ENCODE measurements at places on chromosomes 11 and 22. TPM values are rescaled to one million over a fixed set of nuclear protein-coding genes. Genes with fewer than 3 reads are reported as not detected.

DNA sequence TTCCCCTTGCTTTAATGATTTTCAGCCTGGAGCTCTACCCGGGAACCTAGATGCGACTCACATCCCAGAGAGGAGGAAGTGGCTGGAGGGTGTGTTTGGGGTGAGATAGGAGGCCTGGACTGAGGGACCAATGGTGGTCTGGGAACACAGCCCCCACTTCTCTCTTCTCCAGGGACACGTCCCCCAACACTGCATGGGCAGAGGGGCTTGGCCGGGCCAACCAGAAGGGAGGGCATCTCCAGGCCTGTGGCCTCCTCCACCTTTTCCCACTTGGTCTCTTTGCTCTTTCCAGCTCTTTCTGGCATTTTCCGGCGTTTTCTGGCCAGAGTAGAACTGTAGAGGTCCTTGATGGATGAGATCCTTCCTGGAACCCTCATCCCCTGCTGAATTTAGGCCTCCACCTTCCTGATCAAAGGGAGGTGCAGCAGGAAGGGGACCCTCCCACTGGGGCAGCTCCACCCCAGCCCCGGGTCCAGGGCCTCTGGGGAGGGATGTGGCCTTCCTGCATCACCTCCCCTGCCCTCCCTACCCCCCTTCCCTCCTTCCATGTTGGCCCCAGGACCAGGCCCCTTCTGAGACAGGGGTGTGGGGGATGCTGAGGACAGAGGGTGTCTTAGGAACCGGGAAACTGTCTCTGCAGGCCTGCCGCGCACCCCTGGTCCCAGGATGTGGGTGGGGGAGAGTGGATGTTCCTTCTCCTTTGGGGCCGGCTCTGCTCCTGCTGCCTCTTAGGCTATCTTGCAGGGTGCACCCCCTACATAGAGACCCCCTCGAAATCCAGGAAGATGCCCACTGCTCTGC is 24.4 kb downstream of the MRGPRG start:
- no peaks in the 10 kb centered on the region for H3K27me3 ChIP-seq
- no peaks in the 10 kb centered on the region for H3K36me3 ChIP-seq
- DNase-seq = no peak
- no peaks in the 10 kb centered on the region for H3K4me1 ChIP-seq

GRCh38 chr11:45395947-45396346 is 109.8 kb upstream of the SYT13 start:
- H3K27me3 ChIP-seq = peaks cover 1% of the 10 kb centered on the region
- no peak overlapping the region for H3K4me3 ChIP-seq
- no peak overlapping the region for H3K27ac ChIP-seq
- H3K4me1 ChIP-seq = no peaks in the 10 kb centered on the region
- no peaks in the 10 kb centered on the region for H3K36me3 ChIP-seq

- no peak overlapping the region for H3K4me3 ChIP-seq
- DNase-seq = no peak
- no peaks in the 10 kb centered on the region for H3K36me3 ChIP-seq
- peaks cover 2% of the 10 kb centered on the region for H3K4me1 ChIP-seq
- H3K27me3 ChIP-seq = peaks cover 33% of the 10 kb centered on the region
- no peak overlapping the region for H3K27ac ChIP-seq
Measured at GRCh38 chr11:93552874-93553273, 9.7 kb upstream of the SMCO4 start.

DNA sequence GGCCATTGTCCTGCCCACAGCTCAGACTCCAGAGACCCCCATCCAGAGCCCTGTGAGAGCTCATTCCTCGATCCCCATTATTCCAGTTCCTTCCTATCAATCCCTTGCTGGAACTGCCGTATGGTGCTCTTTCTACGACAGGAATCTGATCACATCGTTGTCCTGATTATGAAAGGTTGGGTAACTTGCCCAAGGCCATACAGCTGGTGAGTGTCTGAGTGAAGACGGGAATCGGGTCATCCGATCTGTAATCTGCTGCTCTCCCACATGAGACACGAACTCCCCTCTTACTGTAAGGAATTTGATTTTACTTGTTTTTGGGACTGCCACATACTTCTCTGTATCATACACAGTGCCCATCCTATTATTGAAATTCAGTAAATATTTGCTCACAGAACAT is 149.1 kb downstream of the OPCML start:
- H3K27ac ChIP-seq = no peak overlapping the region
- H3K36me3 ChIP-seq = no peaks in the 10 kb centered on the region
- H3K4me3 ChIP-seq = no peak overlapping the region
- DNase-seq = no peak

The HTATIP2 gene
- 48.3 TPM for total RNA-seq

DNA sequence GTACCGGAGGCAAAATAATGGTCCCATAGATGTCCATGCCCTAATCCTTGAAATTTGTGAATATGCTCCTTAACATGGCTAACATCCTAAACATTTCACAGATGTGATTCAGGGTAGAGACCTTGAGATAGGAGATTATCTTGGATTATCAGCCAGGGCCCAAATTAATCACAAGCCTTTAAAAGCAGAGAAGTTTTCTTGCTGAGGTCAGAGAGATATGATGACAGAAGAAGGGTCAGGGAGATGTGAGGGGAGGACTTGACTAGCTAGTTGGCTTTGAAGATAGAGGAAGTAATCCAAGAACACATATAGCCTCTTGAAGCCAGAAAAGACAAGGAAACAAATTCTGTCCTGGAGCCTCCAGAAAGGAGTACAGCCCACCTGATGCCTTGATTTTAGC is 19.1 kb upstream of the FDX1 start:
- peaks cover 10% of the 10 kb centered on the region for H3K27me3 ChIP-seq
- DNase-seq = no peak
- no peak overlapping the region for H3K4me3 ChIP-seq
- no peaks in the 10 kb centered on the region for H3K36me3 ChIP-seq
- no peaks in the 10 kb centered on the region for H3K4me1 ChIP-seq
- no peak overlapping the region for H3K27ac ChIP-seq

The NELL1 gene
- total RNA-seq = not detected

The PKDREJ gene
- total RNA-seq = not detected

The NAGA gene
- 28.2 TPM for total RNA-seq

DNA sequence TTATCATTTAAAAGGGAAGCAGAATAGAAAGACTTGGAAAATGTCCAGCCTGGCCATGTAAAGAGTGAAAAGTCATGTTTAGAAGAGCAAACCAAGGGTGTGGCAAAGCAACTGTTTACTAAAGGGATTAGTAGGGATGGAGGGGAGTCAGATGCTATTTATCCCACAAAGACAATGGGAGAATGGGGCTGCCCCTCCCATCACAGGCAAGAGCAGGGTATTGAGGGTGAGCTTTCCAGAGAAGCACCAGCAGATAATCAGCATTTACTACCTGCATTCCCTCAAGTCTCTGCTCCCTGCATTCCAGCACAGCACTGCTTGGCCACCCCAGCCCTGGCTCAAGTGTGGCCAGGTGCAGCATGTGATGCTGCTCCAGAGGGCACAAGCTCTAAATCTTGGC is 18.5 kb upstream of the QSER1 start:
- H3K4me3 ChIP-seq = no peak overlapping the region
- no peak overlapping the region for H3K27ac ChIP-seq
- DNase-seq = no peak

The RAG1 gene
- not detected for total RNA-seq

The CASP5 gene
- total RNA-seq = not detected

DNA sequence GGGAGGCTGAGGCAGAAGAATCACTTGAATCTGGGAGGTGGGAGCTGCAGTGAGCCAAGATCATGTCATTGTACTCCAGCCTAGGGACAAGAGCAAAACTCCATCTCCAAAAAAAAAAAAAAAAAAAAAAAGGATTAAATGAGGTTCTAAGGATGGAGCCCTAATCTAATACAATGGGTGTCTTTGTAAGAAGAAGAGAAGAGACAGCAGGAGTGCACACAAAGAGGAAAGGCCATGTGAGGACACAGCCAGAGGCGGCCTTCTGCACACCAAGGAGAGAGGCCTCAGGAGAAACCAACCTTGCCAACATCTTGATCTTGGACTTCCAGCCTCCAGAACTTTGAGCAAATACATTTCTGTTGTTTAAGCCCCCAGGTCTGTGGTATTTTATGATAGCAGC is 66.6 kb upstream of the CECR2 start:
- H3K4me3 ChIP-seq = no peak overlapping the region
- H3K27me3 ChIP-seq = peaks cover 2% of the 10 kb centered on the region
- H3K4me1 ChIP-seq = peaks cover 52% of the 10 kb centered on the region
- no peaks in the 10 kb centered on the region for H3K36me3 ChIP-seq
- peak; percentile 58 for DNase-seq

DNA sequence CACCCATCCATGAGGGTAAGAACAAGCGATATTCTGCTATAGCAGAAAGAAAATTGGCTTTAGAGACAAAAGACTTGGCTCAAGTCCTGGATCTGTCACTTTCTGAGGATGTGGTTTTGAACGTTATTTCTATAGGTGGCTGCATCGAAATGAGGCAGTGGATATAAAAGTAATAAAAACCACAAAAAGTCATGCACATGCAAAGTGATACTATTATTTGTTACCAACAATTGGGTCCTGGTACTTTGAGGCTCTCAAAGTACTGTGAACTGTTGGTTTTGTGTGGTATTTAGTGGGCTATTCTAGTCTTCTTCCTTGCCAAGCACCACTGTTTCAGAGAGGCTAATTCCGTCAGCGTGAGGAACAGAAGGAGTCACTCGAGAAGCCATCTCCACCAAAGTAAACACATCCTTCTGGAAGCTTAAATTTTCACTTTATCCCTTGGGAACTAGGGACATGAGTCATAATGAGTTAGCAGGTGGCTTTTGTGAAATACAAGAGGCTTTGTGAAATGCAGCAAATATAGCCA is 13.1 kb downstream of the UBASH3B start:
- DNase-seq = no peak
- peaks cover 4% of the 10 kb centered on the region for H3K27me3 ChIP-seq
- peaks cover 9% of the 10 kb centered on the region for H3K36me3 ChIP-seq
- H3K4me3 ChIP-seq = peak overlapping the region; percentile 3

- no peaks in the 10 kb centered on the region for H3K36me3 ChIP-seq
- H3K27me3 ChIP-seq = no peaks in the 10 kb centered on the region
- H3K4me1 ChIP-seq = no peaks in the 10 kb centered on the region
- H3K4me3 ChIP-seq = no peak overlapping the region
- H3K27ac ChIP-seq = no peak overlapping the region
Measured at GRCh38 chr11:39817241-39817640, 1642.2 kb downstream of the LRRC4C start.

- no peaks in the 10 kb centered on the region for H3K36me3 ChIP-seq
- H3K27ac ChIP-seq = no peak overlapping the region
- H3K27me3 ChIP-seq = no peaks in the 10 kb centered on the region
- H3K4me1 ChIP-seq = no peaks in the 10 kb centered on the region
- no peak for DNase-seq
Measured at GRCh38 chr11:33222052-33222750, 35.0 kb upstream of the HIPK3 start.

DNA sequence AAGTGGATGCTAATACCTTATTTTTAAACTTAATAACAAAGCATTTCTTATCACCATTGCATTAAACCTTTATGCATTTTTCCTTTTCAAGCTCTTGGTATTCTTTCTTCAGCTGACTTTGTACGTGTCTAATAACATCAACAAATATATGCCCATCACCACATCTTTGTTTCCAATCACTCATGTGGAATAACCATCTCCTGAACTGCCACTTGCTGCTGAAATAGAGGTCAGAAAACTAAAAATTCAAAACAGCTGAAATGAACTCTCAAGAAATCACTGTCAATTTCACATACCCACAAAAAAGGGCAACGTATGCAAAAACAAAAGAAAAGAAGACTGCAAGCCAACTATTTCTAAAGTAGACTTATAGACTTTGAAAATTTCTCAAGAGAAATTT is 7.4 kb downstream of the MSANTD4 start:
- H3K36me3 ChIP-seq = peaks cover 44% of the 10 kb centered on the region
- H3K4me1 ChIP-seq = peaks cover 31% of the 10 kb centered on the region
- H3K27me3 ChIP-seq = no peaks in the 10 kb centered on the region
- H3K27ac ChIP-seq = no peak overlapping the region

The CDKN1C gene
- total RNA-seq = 2.0 TPM

The CHADL gene
- total RNA-seq = 0.47 TPM

GRCh38 chr11:65320386-65321075 is 5.9 kb downstream of the CDC42EP2 start:
- H3K4me3 ChIP-seq = no peak overlapping the region
- no peak for DNase-seq
- peaks cover 6% of the 10 kb centered on the region for H3K4me1 ChIP-seq

DNA sequence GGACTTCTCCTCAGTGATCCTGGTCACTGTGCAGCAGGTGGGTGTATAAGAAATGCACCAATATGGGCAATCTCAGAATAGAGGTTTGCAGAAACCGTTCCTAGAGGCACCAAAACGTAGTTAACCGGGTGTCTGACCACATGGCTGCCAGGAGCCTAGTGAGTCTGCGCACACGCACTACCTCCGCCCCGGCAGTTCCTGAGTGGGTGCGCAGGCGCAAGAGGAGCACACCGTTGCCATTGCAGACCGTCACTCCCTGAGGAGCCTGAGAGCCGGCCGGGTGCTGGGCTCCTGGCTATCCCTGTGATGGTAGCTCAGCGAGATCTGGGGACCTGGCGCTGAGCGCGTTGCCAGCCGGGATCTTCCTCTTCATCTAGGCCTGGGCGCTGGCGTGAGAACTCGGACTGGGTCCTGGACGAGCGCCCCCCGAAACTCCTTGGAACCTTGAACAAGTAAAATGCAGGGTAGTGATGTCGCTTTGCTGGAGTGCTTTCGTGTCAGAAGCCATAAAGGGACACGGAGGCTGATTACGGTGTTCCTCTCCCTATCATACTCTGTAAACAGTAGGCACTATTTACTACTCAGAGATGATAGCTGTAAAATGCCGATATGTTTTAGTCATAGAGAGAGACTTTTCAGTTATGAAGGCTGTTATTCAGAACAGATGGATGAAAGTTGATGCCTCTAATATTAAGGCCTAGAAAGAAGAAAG is at the start of gene MS4A13:
MS4A13 (plus strand) TSS at position 249 of the 712 bp plus-strand sequence. CDS start 2,692 bp downstream, outside the sequence.
- no peak within 1 kb of the TSS for H3K27ac ChIP-seq
- H3K4me3 ChIP-seq = no peak within 1 kb of the TSS
- no peak for DNase-seq
- H3K27me3 ChIP-seq = peaks cover 10% of the 10 kb centered on the region
- H3K4me1 ChIP-seq = no peaks in the 10 kb centered on the region

- H3K36me3 ChIP-seq = no peaks in the 10 kb centered on the region
- H3K4me3 ChIP-seq = no peak overlapping the region
- no peak overlapping the region for H3K27ac ChIP-seq
- no peak for DNase-seq
Measured at GRCh38 chr11:120258661-120259060, 18.7 kb downstream of the POU2F3 start.

All from activated CD4-positive, alpha-beta T cell treated with anti-CD3 and anti-CD28 coated beads, Interleukin-2, amount 10 ng/mL, durations not matched to agents 24 days and 14 days (primary cell).